ENCODE measurements at places on chromosomes 4 and X.

- no peak for DNase-seq
Observed at GRCh38 chrX:133523081-133523487, 107.8 kb upstream of the GPC4 start.

DNA sequence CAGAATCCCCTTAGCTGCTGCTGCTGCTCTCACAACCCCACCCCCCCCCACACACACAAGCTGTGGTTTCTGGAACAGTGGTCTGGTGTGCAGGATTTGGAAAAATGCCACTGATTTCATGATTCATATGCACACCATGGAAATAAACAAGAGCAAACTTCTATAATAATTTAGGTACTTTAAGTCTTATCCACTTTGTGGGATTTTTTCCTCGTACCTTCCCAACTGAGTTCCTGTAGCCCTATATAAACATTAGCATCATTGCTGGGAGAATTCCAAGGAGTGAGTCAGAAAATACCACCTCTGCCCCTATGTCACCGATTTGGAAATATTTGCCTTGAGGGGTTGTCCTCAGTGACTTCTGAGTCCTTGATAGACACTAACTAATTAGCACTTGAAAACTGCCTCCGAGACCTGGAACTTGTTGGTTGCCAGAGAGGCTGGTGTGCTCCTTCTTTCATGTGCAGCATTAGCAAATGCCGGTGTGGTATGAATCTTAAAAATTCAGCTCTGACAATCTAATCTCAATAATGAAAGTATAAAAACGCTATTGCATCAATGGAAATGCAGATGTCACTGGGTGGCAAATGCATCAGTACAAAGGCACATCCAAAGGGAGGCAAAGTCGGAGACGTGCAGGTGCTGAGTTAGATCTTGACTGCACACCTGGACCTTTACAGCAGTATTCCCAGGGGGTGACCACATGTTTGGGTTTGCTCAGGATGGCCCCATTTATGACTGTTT, 61.8 kb downstream of the CPE start:
- DNase-seq: no peak

GRCh38 chr4:178275671-178276360, 833.6 kb upstream of the AGA start:
- DNase-seq: no peak

- DNase-seq: no peak
Observed at GRCh38 chrX:68421636-68422035, 11.7 kb downstream of the OPHN1 start.

- DNase-seq: no peak
Observed at GRCh38 chr4:153079857-153080391, 124.3 kb upstream of the TRIM2 start.

DNA sequence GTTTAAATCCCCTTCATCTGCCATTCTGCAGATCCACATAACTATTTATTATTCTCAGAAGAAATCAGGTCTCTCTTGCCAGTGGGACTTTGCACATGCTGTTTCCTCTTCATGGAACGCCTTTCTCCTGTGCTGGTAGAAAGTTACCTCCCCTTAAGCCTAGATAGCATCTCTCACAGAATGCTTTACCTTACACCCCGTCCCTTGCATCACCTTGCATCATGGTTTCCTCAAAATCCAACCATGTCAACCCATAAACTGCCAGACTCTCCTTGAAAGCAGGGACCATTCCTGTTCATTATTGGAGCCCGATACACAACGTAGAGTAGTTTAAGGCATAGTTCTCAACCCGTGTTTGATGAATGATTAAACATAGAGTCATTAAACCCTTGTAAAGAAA, 396.2 kb upstream of the F9 start:
- no peak for DNase-seq

DNA sequence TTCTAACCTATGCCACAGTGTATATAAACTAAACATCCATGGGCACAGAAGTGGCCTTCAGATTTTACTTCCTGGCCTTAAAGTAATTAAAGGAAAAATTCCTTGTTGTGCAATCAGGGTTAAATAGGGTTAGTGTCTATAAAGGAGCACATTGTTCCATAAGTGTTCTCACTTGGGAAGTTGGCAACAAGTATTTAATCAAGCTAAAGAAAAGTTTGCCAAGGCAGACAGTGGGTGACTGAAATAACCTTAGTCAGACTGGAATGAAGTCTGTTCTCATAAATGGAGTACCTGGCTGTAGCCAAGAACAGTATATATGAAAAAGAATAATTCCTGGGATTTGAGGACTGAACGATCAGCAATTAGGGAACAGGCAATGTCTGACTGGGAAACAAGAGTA, 213.6 kb downstream of the HTR2C start:
- DNase-seq: no peak

- DNase-seq: no peak
Observed at GRCh38 chrX:12301288-12301687, 163.0 kb downstream of the FRMPD4 start.

DNA sequence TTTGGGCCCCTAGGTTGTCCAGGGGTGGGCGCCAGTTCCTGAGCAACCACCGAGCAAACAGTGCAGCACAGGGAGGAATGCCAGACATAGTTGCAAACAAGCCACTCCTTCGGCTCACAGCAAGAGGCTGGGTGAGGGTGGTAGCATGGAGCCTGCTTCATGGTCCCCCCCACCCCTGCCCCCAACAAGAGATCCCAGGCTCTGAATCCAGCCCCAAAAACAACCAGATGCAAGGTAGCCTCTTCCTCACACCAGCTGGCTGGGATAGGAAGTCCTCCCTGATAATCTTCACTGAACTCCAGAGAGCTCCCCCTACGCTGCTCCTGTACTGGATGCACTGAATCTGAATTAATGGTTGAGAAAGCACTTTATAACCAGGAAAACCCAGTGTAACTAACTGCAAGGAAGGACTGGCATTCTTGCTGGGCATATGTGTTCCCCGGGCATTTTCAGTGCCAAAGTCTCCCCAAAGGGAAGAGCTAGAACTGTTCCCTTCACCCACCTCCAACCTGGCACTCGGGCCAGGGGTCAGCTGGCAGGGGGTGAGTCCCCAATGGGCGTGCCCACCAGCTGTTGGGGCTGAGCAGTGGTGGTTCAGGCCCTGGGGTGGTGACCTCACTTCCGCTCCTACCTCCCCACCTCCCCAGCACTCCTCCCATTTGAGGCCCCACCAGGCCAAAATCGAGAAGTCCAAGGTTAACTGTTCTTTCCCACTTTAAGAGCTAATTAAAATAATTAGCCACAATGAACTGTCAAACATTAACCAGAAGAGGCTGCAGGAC, 1.5 kb downstream of the ELF4 start:
- DNase-seq: no peak

- no peak for DNase-seq
Observed at GRCh38 chr4:15794905-15795304, 16.8 kb downstream of the CD38 start.

DNA sequence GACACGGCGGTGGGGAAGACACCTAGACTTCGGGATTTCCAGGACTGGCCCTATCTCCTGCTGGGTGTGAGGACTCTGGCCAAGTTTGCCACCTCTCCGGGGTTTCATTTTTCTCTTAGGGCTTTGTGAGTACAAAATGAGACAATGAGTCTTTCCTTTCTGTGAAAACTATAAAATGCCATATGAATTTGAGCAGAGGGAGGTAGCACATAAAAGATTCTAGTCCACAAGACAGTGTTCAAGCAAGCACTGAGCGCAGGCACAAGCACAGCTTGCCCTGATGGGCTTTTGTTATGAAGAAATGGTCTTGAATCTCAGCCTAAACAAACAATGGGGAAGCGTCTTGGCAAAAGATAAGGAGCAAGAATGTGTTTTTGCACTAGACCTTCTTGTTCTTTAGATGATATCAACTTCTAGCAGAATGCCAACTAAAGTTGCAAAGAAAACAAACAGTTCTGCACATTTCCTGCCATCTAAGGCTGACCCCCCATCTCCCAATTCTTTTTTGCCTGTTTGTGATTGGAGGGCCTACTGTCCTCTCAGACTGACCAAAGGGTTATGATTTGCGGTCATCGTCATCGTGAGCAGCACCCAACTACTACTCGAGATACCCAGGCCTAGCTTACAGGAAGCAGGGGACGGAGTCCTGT, 73.0 kb upstream of the ZNF518B start:
- DNase-seq: no peak

DNA sequence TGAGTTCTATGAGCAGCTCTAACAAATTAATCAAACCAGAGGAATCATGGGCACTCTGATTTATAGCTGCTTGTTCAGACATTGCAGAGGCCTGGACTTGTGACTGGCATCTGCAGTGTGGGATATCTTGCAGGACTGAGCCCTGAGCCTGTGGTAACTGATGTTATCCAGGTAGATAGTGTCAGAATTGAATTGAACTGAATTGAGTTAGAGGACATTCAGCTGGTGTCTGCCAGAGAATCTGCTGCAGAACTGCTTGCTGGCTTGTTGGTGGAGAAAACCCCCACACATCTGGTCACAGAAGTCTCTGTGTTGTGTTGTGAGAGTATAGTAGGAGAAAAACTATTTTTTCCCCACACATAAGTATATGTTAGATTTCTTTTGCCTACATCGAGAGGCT, 42.2 kb downstream of the SMIM20 start:
- no peak for DNase-seq
